ENCODE measurements at places on chromosomes 3 and 15.

- peak; percentile 67 for DNase-seq
Measured at GRCh38 chr3:50450209-50450921, 53.1 kb downstream of the CACNA2D2 start.

- no peak for DNase-seq
Measured at GRCh38 chr3:128283421-128283820, 130.1 kb downstream of the EEFSEC start.

- DNase-seq = no peak
Measured at GRCh38 chr3:71055257-71056001, 528.1 kb downstream of the FOXP1 start.

DNA sequence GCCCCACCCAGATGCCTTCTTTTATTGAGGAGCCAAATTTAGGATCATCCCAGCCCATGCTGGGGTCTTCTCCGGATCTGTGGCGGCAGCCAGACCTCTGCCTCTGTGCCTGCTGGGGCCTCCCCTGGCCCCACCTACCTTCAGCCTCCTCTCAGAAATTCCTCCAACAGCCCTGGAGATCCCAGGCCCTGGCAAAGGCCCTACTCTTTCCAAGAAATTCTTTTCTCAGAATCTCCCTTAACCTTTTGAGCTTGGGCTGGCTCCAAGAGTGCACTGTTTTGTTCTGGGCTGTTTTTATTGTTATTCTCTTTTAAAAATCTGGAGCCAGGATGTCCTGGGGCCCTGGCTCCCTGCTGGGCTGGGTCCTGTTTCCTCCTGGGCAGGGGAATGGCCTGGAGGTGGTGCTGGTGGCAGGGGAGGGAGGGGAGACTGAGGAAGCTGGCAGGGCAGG is 57.8 kb downstream of the GRIP2 start:
- DNase-seq = no peak

DNA sequence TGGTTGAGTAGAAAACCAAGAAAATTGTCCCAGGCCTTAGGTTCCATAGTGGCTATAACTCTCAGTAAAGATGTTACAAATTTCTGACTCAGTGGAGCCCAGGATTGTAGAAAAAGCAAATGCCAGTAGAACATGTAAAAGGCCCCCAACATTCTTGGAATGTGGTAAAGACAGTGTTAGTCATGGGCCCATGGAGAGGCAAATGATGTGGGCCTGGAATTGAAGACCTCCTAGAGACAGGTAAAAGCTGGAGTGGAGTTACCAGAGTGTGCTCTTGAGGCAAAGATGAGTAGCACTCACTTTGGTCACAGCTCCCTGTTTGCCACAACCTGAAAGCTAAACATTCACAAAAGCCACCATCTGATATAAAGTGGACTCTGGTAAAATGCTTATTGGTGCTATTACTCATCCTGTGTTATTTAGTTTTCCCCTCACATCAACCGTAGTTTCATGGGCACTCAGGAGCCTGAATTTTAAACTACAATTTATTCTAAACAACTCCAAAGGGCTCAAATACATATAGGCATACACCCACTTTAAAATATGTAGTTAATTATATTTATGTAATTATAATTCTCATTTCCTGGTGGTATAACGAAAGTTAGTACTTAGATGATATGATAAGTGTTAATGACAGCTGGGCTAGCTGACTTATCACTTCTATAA is 359.6 kb upstream of the NECTIN3 start:
- no peak for DNase-seq

- no peak for DNase-seq
Measured at GRCh38 chr3:105823149-105823867, 45.5 kb downstream of the CBLB start.

DNA sequence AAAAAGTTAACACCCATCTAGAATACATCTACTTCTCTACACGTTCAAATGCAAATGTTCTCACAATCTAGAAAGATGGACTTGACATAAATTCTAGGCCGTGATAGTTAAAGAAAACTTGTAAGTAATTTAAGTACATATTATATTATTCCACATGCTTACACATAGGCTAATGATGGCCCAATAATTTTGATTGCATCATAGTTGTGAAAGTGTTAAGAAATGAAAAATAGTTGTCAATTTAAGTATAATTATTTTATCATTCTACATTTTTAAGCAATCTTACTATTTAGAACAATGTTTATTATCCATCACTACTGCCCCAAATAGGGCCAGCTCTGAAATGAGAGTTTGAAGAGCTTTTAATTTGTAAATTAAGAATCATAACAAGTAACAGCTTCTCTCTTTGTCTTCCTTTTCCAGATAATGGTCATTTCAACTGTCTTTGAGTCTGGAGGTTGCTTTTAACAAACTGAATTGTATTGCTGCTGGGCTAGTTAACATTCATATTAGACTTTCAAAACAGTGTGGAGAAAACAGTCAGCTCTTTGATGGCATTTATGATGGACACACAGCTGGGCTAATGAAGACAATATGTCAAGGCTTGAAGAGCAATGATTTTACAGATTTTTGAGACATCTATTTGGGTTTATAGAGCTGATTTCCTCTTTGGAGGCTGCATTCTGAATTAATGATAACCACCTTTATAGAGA is 246.1 kb upstream of the KCNH8 start:
- DNase-seq = no peak

DNA sequence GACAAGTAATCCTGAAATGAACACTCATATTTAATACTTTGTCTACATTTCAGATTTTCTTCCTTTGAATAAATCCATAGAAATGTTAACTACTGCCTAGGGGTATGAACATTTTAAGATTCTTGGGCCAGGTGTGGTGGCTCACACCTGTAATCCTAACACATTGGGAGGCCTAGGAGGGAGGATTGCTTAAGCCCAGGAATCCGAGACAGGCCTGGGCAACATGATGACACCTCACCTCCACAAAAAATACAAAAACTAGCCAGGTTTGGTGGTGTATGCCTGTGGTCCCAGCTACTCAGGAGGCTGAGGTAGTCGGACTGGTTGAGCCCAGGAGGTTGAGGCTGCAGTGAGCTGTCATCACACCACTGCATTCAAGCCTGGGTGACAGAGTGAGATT is 73.9 kb upstream of the PIAS1 start:
- no peak for DNase-seq

DNA sequence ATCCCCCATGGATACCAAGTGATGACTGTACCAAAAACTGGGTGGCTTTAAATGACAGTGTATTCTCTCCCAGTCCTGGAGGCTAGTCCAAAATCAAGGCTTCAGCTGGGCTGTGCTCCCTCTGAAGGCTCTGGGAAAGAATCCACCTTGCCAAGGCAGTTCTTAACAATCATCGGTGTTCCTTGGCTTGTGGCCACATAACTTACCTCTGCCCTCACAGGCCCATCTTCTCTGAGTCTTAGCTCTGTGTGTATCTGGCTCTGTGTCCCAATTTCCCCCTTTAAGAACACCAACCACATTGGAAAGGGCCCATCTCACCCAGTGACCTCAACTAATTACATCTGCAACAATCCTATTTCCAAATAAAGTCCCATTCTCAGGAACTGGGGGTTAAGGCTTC is 503.0 kb upstream of the PROK2 start:
- no peak for DNase-seq

DNA sequence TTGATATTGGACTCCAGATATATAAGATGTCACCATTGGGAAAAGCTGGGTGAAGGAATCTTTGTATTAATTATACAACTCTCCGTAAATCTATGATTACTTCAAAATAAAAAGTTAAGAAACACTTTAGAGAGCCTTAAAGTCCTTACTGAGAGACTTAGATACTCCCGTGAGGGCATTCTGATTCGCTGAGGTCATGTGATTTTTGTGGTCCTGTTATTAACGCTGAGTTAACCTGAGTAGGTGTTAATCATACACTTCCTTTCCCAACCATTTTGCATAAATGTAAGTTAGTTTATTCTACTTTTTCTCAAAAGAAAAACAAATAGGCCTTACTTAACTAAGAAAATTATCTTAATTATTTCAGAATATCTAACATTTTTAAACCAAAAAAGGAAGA is 67.1 kb upstream of the LMOD3 start:
- DNase-seq = no peak

DNA sequence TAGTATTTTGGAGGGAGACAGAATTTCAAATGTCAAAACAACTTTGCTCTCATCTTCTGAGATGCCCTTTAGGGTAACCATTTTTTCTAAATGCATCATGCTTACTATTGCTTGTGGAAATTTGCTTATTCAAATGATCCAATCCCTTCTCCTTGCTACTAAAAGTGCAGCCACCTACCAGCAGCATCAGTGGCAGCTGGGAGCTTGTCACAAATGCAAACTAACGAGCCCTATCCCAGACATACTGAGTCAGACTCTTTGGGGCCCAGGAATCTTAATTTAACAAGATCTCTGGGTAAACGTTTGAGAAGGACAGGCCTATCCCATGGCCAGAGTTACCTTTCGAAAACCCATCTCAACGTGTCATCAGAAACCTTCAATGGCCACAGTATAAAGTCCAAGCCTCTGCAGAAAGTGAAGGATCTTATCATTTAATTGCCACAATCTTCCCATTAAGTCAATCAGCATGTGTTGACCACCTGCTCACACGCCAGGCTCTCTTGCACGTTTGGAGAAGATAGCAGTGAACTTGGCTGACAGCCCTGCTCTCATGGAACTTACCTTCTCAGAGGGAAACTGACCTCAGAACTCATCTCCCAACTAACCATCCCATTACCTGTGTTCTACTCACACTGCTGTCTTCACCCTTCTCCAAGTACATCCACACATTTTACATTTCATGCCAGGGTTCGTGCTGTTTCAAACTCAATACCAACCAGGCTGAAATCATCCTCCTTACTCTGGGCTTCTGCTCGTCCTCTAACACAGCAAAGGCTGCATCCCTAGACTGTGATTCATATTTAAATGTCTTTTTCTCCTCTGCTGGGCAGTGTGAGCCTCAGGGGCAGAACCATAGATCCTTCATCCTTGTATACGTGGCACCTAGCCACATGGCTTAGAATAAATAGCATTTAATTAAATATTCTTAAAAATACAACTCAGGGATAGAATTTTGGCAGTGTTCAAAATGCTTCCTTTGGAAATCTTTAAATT is 24.8 kb upstream of the VGLL4 start:
- no peak for DNase-seq

- DNase-seq = no peak
Measured at GRCh38 chr3:41819236-41819635, 142.7 kb downstream of the ULK4 start.

GRCh38 chr15:73442421-73442820 is 543 bp upstream of the REC114 start:
- no peak for DNase-seq
